ENCODE measurements at places on chromosomes 6 and 20.

- DNase-seq = no peak
Measured at GRCh38 chr6:81126150-81126549, 626.3 kb downstream of the TENT5A start.

- no peak for DNase-seq
Measured at GRCh38 chr20:33653900-33654596, 8.1 kb upstream of the C20orf144 start.

GRCh38 chr6:3895312-3895653 lies 46.1 kb downstream of the FAM50B start:
- DNase-seq = no peak

GRCh38 chr20:33833333-33833732 lies 22.2 kb downstream of the CHMP4B start:
- no peak for DNase-seq

GRCh38 chr6:91083211-91083610 lies 496.3 kb upstream of the MAP3K7 start:
- DNase-seq = no peak

DNA sequence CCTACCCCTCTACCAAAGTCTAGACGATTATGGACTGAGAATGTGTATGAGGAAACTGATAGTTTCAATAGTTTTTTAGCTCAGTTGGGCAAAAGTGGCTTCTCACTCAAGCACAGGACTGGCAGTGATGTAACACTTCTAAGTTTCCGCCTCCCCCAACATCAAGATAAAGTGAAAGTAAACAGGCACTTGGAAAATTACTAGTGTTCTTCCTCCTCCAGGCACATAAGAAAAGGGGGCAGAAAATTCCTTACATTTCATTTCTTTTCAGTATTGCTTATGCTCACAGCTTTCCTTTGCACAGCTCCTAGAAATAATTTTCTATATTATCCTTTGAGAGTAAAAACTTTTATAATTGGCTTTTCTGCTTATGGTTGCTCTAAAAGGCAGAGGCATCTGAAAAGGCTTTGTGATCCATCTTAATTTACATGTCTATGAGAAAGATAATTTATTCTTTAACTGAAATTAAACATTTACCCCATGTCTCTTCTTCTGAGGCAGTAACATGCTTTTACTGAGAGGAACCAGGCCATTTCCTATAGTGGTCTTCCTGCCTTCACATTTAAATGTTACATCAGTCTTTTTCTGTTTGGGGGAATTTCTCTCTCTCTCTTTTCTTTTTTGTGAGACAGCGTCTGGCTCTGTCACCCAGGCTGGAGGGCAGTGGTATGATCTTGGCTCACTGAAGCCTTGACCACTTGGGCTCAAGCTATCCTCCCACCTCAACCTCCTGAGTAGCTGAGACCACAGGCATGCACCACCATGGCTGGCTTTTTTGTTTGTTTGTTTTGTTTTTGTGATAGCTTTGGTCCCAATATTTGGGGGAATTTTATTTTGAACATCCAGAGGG lies 65.0 kb upstream of the EEF1A1 start:
- peak; percentile 10 for DNase-seq
